ENCODE measurements at places on chromosomes 6 and 20.
A peak's percentile ranks its signal among the peaks of the same experiment; 100 is the strongest.

GRCh38 chr6:137808836-137809315 is 58.2 kb upstream of the TNFAIP3 start:
- no peak for DNase-seq

DNA sequence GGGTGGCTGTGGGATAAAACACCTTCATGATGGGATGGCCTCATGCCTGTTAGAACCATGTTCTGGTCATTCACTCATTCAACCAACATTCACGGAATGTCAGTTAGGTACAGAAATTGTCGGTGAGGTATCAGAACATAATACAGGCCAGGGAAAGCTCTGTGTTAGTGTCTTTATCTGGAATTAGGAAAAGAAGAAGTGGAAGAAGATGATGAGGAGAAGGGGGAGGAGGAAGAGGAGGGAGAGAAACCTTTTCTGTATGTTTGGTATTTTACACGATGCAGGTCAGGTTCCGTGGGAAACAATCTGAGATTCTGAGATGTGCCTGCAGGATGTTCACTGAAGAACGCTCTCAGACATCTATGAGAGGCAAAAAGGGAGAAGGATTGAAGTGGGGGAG is 5.6 kb downstream of the ADTRP start:
- DNase-seq, result no peak

GRCh38 chr6:111068109-111068865 is 19.0 kb upstream of the SLC16A10 start:
- DNase-seq, result no peak

- no peak for DNase-seq
Observed at GRCh38 chr6:168971549-168971948, 282.1 kb downstream of the THBS2 start.

GRCh38 chr6:93219447-93219846 is 199.9 kb downstream of the EPHA7 start:
- DNase-seq, result no peak

GRCh38 chr20:57180954-57181353 is 85.5 kb downstream of the BMP7 start:
- DNase-seq, result no peak

GRCh38 chr6:16849280-16849987 is 88.2 kb upstream of the ATXN1 start:
- DNase-seq, result peak; percentile 93

Data from NCI-H69 (cell line).